ENCODE measurements at places on chromosomes 3 and 15.

- no peak for DNase-seq
Measured at GRCh38 chr15:73927476-73928240, 1.4 kb downstream of the LOXL1 start.

GRCh38 chr3:171284308-171285075 lies 175.7 kb downstream of the TNIK start:
- DNase-seq: peak; percentile 17

- DNase-seq: no peak
Measured at GRCh38 chr3:6516143-6516542, 344.8 kb upstream of the GRM7 start.

GRCh38 chr15:42131826-42132806 lies 24.3 kb downstream of the PLA2G4F start:
- DNase-seq: no peak

DNA sequence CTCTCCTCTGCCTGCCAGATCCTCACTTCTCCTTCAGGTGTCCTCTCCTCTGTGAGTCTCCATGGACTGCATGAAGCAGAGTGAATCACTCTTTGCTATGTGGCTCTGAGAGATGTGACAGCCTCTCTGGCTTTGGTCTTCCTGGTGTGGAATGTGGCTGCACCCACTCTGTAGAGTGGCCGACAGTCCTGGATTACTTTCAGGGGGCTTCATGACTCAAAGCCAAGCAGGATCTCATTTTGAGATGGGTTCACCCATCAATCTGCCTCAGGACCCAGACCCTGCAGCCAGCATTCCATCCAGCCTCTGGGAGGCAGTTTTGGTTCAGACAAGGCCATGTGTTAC lies 221.9 kb upstream of the LYSMD4 start:
- no peak for DNase-seq

DNA sequence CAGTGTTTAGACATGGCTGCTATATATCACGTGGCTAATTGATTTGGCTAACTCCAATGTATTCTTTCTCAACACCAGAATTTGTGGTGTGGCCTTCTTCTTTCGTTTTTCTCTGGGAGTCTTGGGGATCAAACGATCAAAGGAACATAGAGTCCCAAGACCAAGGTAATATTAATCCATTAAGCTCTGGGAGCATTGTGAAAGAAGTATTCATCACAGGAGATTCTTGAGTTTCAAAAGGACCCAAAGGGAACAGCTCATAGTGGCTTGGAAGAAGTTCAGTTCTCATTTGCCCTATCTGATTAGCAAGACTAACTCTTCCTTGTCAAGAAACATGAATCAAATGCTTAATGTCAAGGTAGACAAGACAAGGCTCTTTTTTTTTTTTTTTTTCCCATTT lies 32.9 kb upstream of the TICRR start:
- no peak for DNase-seq

- DNase-seq: no peak
Measured at GRCh38 chr3:66435989-66436388, 64.8 kb downstream of the LRIG1 start.

DNA sequence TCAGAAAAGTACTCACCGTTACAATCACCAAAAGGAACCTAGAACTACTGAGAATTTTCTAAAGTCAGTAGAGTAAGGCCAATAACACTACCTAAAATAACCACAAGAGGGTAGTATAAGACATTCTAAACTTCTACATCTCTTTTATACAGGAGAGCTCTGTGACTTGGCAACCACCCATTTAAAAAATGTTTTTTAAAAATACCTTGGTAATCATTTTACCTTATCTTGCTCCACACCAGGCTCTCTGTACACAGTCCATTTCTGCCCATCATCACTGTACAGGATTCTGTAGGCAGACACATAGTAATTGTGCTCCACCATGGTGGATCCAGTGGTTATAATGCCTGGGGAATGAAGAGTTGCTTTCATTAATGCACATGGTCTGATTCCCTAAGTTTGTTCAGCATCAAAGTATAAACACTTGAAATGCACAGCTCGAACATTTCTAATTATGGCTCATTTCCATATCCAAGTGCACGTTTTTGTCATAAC lies 54.5 kb downstream of the ST3GAL6 start:
- peak; percentile 72 for DNase-seq
